Activated CD4-positive, alpha-beta T cell treated with anti-CD3 and anti-CD28 coated beads, Interleukin-2, amount 50 U/mL, for 48 hours (primary cell): ENCODE measurements at places on chromosomes 6 and 20.
A peak's percentile ranks its signal among the peaks of the same experiment; 100 is the strongest.

DNA sequence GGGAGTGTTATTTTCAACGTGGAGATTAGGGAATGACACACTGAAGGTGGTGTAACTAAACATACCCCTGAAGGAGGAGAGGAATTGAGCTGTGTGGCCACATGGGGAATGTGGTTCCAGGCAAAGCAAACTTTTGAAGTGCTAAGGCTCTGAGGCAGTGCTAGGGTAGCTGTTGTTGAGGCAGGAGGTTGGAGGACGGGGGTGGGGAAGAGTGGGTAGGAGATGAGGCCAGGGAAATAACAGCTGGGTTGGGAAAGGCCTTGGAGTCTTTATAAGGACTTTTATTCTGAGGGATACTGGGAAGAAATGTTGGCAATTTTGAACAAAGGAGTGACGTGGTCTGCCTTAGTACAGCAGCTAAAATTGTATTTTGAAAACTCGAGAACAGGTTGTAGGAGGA, 13.0 kb downstream of the RPRD1B start:
- DNase-seq = no peak

- DNase-seq = no peak
Measured at GRCh38 chr6:56370127-56370540, 122.8 kb upstream of the COL21A1 start.

DNA sequence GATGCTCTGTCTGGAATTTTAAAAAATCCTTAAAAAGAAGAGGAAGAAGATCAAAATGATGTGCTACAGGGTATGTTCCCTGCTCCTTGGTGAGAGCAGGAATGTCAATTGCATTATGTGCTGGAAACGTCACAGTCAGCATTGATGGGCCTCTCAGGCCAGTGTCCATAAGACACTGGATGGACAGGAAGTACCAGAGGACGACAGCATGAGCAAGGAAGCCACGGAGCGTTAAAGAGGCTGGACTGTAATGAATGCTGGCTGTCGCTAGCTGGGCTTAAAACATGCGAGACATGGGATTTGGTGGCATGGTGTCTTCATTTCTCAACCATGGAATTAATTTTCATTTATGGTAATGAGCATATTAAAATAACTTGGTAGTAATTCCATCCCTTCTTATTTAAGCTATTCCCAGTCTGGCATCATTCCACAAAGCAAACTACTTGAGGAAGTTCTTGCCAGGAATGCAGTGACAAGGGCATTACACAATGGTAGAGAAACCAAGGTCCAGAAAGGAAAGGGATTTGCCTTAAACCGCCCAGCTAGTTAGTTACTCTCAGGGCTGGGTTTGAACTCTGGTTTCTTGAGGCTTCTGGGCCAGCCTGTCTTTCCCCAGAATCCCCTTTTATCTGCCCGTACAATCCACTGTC, 166.6 kb upstream of the SOX4 start:
- no peak for DNase-seq

DNA sequence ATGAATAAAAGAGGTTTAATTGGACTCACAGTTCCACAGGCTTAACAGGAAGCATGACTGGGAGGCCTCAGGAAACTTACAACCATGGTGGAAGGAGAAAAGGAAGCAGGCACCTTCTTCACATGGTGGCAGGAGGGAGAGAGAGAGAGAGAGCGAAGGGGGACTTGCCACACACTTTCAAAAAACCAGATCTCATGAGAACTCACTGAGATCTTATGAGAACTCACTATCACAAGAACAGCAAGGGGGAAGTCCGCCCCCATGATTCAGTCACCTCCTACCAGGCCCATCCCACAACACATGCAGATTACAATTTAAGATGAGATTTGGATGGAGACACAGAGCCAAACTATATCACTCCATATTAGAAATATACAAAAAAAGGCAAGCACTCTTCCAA, 6.1 kb upstream of the SIRPD start:
- no peak for DNase-seq

GRCh38 chr6:127458817-127459216, 372 bp downstream of the KIAA0408 start:
- no peak for DNase-seq

GRCh38 chr20:22425344-22426295, 158.8 kb downstream of the FOXA2 start:
- DNase-seq = no peak

DNA sequence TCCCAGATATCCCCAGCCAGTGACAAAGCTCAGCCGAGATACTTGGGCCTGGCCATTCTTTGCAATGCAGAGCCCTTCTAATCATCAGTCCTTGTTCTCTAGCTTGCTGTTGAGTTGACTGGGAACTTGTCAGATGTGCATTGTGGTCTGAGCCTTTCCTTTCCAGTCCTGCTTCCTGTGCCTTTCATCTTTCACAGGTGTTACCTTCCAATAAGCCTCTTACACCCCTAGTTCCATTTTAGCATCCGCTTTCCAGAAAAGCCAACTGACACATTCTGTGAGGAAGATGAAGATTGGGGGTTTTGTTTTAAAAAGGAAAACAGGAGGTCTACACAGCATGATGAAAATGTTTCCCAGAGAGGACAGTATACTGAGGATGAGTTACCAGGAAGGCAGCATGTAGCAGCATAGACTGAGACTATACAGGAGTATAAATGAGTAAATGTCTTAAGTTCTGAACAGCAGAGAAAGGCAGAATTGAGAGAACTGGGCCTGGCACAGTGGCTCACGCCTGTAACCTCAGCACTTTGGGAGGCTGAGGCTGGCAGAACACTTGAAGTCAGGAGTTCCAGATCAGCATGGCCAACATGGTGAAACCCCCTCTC, 5.6 kb upstream of the CEP85L start:
- DNase-seq = no peak

DNA sequence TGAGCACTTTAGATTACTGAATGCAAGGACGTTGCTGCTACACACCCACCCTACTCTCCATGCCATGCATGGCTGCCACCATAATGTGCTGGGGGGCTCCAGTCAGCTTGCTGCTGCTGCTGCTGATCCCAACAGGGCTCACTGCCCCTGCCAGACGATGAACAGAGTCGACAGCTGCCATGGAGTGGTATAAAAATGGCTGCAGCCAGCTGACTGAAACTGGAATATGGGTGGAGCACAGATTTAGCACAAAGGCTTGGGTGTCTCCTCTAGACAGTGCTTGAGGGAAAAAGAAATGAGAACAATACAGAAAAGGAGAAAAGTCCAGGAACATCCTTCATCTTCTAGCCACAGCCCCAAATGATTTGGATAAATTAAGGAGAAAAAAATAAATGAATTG, 150.7 kb downstream of the PDSS2 start:
- no peak for DNase-seq

DNA sequence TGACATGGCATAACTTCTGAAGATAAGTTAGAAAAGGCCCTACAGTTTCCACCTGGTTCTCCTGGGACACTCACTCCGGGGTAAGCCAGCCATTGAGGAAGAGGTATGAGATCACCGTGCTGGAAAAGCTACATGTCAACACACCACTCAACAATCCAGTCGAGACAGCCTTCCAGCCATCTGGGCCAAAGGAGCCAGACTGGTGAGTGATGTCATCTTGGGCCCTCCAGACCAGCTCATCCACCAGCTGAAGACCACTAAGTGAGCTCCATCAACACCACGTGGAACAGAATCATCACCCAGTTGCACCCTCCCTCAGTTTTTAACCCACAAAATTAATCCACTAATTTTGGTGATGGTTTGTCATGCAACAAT, 32.3 kb upstream of the RSPO4 start:
- no peak for DNase-seq

DNA sequence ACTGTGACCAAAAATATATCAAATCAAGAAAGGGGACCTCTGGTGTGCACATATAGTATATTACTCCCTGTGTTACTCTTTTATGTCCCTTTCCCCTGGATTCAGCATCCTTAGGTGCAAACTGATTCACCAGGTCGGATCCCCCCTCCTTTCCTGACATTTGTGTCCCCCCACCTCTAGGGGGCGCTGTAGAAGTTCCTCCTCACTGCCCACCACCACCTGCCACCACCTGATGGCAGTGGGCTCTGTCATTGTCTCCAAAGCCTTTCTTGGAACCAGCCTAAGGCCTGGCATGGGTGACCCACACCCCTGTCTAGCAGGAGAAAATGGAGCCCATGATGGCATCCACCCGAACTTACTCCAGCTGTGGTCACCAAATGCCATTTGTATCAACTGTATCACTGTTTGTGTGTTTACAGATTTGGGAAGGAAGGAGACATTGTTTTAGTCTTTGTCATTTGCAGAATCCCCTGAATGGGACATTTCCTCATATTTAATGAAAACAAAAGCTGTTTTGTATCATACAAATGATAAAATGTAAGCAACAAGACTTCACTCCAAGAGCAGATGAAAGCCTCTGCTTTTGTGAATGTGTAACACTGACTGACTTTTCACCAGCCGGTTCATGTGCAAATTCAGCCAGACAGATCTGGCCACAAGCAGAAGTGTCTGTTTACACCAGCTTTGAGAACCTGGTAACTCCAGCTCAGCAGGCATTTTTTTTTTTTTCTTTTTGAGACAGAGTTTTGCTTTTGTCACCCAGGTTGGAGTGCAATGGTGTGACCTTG, 66.2 kb downstream of the ARMC2 start:
- DNase-seq = peak; percentile 47

DNA sequence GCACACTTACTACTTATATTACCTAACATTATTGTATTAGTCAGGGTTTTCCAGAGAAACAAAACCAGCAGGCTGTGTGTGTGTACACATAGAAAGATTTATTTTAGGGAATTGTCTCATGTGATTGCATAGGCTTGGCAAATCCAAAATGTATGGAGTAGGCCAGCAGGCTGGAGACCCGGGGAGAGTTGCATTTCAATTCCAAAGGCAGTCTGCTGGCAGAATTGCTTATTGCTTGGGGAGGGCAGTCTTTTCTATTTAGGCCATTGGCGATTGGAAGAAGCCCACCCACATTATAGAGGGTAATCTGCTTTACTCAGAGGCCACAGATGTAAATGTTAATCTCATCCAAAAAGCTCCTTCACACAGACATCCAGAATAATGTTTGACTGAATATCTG, 157.0 kb downstream of the ADGRG6 start:
- DNase-seq = no peak

DNA sequence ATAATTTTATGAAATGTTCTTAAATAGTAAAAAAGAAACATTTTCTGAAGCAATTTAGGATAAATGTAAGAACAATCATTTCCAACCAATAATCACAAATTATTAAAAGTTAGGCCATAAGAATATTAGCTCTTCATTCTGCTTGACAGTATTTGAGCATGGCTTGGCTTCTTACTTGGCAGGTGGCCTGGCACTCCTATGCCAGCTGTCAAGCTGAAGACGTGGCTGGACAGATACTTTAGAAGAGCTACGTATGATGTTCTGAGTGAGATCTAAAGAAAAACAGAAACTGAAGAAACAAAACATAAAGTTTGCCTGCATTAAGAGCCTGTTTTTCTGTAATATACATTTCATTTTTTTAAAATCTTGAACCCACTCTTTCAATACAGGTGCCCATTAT, 438.9 kb downstream of the GRIK2 start:
- DNase-seq = no peak

DNA sequence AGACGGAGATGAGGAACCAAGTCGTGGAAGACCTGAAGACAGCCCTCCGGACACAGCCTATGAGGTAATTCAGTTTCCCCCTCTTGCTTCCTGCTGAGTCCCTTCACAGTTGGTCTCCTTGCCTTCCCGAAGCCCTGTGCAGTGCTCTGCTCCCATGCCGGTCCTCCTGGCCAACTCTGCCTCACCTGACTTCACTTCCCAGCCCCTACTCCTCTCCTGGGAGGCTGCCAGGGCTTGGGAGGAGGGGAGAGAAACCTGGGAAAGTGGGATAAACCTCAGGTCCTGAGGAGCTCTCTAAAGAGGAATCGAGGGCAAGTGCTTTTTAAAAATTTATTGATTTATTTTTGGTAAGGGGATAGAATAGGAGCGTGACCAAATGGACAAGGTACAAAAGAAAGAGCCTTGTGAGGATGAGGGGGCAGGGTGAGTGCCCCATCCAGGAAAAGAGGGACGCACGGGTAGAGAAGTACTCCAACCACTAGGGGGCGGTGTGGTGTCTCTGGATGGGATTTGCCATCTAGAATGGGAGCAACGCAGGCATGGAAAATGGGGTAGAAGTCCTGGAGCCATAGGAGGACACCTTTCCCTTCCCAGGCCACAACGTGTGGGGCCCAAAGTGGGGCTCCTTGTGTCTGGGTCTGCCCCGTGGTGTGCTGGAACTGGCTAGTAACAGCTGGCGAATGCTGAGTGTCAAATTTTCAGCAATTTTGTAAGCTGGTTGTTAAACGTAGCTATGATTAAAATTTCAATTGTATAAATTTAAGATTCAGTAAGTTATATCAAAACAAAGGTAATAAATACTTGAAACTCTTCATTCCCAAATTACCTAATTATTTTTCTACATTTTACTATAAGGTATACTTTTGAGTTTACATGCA, 69.0 kb downstream of the MOCS1 start:
- DNase-seq = peak; percentile 71
